AG09309 (cell line): ENCODE measurements at places on chromosomes 2 and 18.

GRCh38 chr2:127485051-127485693 lies 41.1 kb downstream of the IWS1 start:
- DNase-seq = no peak

DNA sequence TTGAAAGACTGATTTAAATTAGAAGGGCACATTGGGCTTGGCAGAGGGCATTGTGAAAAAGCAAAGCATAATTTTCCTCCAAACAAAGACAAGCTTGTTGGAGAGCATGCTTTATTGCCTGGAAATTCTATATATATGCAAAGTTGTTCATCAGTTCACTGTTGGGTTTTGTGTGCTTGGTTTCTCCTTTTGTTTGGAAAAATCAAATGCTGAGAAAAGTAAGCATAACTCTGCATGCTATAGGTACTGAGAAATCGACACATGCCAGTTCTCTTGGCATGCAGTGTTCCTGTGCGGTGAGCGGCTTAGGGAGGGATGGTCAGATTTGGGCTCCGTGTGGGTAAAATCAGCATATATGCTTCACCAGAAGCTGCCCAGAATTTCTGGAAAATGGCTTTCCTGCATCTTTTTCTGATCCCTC lies 161.0 kb downstream of the RAPGEF4 start:
- DNase-seq = no peak

GRCh38 chr2:173590276-173590861 lies 235.7 kb downstream of the CDCA7 start:
- peak; percentile 92 for DNase-seq

DNA sequence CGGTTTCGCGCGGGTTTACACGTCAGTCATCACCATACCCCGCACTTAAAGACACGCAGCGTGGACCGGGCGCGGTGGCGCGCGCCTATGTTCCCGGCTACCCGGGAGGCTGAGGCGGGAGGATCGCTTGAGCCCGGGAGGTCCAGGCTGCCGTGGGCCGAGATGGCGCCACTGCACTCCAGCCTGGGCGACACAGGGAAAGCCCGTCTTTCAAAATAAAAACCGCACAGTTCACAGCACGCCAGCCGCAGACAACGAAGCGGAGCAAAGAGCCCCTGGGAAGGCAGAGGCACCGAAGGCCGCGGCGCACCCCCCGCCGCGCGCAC lies 328 bp downstream of the DTYMK start:
- DNase-seq = no peak

- no peak for DNase-seq
Measured at GRCh38 chr2:182852090-182852489, 14.3 kb downstream of the FRZB start.

DNA sequence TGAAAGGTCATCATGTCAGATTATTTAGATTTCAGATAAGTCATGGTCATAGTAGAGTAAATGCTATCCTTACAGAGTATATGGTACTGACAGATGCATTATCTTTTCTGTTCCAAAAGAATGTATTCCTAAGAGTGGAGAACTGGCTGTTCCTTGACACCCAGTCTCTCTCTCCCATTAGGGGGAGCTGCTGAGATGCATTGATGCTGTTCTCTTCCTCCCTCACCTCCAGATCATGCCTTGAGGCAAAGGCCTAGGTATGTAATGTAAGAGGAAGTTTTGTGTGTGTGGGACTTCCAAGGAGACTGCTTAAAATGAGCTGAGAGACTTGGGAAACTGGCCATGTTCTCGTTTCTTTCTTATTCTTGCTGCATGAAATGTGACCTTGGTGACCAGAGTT lies 979.5 kb upstream of the CELF4 start:
- no peak for DNase-seq

DNA sequence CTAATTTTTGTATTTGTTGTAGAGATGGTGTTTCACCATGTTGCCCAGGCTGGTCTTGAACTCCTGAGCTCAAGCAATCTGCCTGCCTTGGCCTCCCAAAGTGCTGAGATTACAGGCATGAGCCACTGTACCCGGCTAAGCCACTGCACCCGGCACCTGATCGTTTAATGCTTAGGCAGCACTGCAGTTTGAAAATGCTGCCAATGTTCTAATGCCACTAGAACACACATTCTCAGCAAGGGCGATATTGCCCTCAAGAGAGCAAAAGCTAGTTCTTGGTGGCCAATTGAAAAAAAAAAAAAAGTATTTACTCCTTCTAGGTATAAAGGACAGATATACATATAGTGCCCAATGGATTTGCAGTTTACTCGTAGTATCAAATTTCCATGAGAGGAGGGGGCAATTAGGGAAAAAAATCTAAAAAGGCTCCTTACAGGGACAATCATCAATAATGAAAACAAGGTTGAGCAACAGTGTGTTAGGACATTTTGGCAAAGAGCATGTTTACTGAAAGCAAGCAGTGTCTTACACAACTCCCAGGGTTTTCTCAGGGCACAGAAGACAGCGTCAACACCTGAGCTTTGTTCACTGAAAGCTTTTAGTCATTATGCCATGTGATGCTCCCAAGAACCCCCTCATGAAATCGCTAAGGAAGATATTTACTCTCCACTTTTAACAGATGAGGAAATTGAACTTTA lies 199.9 kb upstream of the PKDCC start:
- no peak for DNase-seq
